ENCODE measurements at places on chromosomes 7 and 10.

- no peak for DNase-seq
These were observed 10.1 kb downstream of the CALHM2 start for GRCh38 chr10:103442031-103442461.

DNA sequence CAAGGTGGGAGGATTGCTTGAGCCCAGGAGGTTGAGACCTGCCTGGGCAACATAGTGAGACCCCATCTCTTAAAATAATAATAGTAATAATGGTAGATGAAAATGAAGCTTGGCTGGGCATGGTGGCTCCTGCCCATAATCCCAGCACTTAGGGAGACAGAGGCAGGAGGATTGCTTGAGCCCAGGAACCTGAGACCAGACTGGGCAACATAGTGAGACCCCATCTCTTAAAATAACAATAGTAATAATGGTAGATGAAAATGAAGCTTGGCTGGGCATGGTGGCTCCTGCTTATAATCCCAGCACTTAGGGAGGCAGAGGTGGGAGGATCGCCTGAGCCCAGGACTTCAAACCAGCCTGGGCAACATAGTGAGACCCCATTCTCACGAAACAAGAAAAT is 49.5 kb upstream of the LMTK2 start:
- DNase-seq: no peak

- no peak for DNase-seq
These were observed 98.7 kb downstream of the DIP2C start for GRCh38 chr10:590721-591120.

GRCh38 chr10:12625393-12626023 is 276.2 kb downstream of the CAMK1D start:
- no peak for DNase-seq

- DNase-seq: no peak
These were observed 12.9 kb upstream of the VIM start for GRCh38 chr10:17214971-17215781.

DNA sequence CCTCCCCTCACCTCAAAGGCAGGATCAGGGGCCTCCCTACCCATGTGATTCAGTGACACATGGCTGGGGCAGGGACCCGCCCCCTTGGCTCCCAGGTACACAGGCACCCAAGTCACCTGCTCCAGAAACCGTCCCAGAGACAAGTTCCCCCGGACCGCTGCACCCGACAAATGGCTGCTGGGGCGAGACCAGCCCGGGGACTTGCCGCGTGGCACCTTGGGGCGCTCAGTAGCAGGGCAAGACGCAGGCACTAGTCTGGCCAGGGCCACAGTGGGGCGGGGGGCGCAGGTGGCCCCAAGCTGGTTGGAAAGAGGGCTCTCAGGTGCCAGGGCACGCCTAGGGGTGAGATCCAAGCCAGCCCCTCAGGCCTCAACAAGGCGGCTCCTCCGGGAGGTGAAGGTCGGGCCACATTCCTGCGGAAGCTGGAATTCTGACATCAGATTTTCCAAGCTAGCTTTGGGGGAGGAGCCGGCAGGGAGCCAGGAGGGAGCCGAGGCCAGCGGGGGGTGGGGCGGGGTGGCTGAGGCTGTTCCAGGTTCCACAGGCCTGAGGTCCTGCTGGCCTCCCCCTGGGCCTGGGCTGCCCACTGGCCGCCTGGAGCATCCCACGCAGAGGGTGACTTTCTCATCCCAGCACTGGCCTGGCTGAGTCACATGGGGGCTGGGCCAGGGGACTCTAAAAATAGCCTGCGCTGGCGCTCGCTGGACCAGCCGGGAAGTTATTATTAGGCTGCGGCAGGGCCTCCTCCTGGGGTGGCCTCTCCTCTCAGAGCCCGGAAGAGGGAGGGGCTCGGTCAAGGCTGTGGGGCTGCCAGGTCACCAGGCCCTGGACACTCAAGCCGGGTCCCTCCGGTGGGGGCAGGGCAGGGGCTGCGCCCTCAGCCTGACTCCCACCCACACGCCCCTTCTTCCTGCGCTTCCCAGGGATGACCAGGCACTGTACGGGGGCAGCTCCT is 20.5 kb upstream of the INPP5A start:
- DNase-seq: no peak

- DNase-seq: no peak
These were observed 16.0 kb upstream of the PRSS1 start for GRCh38 chr7:142733271-142733670.

GRCh38 chr10:72243822-72244437 is 27.9 kb upstream of the ASCC1 start:
- DNase-seq: no peak

DNA sequence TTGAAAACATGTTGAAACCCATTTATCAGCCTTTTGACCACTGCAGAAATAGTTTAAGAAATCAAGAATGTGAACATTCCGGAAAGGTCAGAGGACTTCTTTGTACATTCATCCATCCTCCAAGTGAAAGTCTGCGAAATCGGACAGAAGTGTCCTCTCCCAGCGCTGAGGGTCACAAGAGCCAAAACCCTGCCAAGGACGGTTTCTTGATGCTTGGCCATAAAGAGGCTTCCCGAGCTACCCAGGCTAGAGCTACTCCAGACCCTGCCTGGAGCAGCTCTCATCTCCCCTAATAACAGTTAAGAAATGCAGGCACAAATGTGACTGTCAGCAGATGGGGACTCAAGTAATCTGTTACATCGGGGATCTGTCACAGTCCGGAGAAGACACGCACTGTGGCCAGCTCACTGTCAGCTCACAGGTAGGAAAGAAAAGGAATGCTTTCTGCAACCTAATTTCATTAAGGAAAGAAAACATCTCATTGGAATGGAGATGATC is 4.5 kb upstream of the CYTH3 start:
- no peak for DNase-seq

DNA sequence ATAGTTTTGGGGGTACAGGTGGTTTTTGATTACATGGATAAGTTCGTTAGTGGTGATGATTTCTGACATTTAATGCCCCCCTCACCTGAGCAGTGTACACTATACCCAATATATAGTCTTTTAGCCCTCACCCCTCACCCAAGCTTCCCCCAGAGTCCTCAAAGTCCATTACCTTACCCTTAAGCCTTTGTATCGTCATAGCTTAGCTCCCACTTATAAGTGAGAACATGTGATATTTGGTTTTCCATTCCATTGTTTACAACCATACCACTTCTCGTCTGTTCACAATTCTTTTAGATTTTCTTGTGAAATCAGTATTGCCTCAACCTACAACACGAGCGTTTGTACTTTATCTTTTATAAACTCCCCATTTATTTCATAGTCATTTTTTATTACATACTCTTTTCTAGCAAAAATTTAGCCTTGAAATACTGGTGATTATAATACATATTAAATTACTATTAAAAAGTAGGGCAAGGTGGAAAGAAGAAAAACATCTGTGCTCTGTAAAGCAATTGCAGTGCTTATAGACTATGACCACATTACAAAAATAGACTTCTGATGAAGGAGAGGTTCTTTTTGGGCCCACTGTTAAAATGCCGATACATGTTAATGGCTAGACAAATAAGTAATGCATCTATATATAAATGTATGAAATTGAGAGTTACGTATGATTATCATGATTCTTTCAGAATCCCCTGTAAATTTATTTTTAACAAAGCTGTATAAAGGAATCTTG is 164.8 kb downstream of the THSD7A start:
- DNase-seq: no peak

DNA sequence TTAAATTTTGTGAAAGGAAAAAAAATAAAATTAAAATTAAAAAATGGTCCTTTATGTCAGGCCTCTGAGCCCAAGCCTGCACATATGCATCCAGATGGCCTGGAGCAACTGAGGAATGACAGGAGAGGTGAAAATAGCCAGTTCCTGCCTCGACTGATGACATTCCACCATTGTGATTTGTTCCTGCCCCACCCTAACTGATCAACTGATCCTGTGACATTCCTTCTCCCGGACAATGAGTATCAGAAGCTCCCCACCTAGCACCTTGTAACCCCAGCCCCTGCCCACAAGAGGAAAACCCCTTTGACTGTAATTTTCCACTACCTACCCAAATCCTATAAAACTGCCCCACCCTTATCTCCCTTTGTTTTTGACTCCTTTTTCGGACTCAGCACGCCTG is 972.2 kb upstream of the GHITM start:
- DNase-seq: no peak

DNA sequence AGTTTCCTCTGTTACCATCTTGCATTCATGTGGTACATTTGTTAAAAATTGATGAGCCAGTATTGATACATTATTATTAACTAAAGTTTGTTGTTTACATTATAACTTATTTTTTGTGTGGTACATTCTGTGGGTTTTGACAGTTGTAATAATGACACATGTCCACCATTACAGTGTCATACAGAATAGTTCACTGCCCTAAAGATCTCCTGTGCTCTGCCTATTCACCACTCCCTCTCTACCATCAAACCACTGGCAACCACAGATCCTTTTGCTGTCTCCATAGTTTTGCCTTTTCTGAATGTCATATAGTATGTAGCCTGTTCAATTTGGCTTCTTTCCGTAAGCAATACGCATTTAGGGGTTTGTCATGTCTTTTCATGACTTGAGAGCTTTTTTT is 156.9 kb downstream of the PHF14 start:
- DNase-seq: no peak

DNA sequence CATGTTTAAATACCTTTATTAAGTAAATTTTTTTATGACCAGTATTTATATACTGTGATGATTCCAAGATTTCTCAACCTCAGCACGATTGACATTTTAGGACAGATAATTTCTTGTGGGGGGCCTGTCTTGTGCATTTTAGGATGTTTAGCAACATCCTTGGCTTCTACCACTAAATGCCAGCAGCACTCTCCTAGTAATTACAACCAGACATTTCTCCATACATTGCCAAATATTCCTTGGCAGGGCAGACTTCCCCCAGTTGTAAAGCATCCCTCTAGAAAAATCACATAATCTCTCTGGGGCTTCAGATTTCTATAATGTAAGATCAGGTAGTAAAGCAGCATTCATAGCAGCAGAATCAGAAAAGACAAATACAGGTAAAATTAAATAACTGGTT is 7.8 kb upstream of the LIPM start:
- no peak for DNase-seq

- DNase-seq: no peak
These were observed 446.6 kb downstream of the ANKRD7 start for GRCh38 chr7:118671149-118671548.

- DNase-seq: peak; percentile 28
These were observed 4.0 kb upstream of the SH3PXD2A start for GRCh38 chr10:103859161-103860086.

- DNase-seq: no peak
These were observed 127.9 kb upstream of the STK17A start for GRCh38 chr7:43454936-43455518.

DNA sequence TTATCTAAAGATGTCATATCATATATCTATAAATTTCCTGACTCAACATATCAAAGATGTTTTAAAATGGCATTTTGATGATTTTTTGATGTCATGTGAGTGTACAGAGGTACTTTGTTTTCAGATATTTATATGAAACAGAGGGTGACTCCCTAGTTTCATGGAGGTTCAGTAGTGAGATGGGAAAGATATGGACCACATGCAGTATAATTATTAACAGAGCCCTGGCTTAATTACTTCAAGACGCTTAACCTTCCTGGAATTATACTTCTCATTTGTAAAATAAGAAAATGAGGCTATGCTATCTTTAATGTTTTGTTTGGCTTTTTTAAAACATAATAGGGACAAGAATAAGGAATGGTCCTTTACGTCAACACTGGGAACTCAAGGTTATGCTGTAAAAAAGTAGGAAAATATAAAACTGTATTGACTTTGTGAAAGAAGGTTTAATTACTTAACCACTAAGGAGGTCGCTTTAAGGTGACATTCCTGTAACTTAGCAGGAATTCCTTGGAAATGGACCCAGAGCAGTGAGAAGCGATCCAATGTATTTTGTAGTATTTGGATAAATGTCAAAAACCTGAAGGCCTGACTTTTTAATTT is 821.0 kb upstream of the IGFBP3 start:
- no peak for DNase-seq

GRCh38 chr10:119190954-119191785 is 12.6 kb upstream of the PRDX3 start:
- DNase-seq: no peak

DNA sequence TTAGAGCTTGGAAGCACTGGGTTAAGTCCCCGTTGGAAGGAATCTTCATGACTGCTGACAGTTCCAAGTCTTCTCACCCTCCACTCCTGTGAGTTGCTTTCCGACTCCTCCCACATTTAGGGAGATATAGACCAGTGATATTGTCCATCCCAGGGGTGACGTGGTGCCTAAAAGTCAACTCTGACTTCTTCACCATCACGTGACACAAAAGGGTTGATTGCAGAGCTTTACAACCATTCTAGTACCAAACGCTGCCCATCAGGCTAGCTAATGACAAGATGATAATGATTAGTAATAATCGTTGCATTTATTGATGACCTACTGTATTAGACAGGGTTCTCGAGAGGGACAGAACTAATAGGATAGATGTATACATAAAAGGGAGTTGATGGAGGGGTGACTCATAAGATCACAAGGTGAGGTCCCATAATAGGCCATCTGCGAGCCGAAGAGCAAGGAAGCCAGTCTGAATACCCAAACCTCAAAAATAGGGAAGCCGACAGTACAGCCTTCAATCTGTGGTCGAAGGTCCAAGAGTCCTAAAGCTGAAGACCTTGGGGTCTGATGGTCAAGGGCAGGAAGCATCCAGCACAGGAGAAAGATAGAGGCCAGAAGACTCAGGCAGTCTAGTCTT is 85.3 kb upstream of the CARD11 start:
- DNase-seq: no peak

DNA sequence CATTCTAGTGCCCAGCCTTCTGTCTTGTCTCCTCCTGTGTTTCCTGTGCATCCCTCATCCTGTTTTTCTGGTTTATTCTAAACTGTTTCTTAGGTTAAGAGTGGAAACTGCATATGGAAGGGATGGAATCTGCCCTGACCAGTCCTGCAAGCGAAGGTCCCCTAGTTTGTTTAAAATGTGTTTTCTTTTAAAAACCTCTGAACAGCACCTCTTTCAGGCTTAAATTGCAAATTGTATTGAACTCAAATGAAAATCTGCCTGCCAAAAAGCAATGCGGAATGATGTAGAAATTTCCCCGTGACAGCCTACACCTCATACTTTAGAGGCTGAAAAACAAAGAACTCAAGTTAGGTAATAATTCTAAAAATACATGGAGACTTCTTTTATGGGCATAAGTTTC is 222.8 kb upstream of the IMMP2L start:
- no peak for DNase-seq

- DNase-seq: no peak
These were observed 164.3 kb upstream of the FAM3C start for GRCh38 chr7:121560267-121560990.

- DNase-seq: no peak
These were observed 38.9 kb downstream of the TPK1 start for GRCh38 chr7:144796919-144797318.

DNA sequence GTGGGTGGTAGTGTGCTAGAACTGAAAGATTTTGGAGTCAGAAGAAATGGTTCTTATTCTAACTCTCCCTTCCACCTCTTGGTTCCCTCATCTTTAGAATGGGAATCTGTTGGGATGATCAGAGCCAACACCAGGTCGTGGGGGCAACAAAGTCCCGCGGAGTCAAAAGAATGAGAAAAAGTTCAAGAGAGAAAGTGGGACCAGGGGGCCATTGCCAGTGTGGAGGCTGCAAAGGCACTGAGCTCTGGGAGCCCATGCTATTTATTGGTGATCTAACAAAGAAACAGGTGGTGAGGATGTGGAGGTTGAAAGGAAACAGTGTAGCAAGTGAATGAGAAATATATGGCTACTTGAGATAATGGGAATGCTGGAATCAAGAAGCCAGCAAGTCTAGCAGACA is 29.4 kb downstream of the AGAP4 start:
- no peak for DNase-seq
